Subcutaneous adipose tissue (tissue), 4 donors: ENCODE measurements at places on chromosomes 16 and 17. TPM values are rescaled to one million over a fixed set of nuclear protein-coding genes. Genes with fewer than 3 reads are reported as not detected.

Gene TTLL6
- 0.66 TPM for total RNA-seq

Gene NEURL4
- 11.9 TPM for total RNA-seq

Gene C17orf78
- not detected for total RNA-seq

Gene QRICH2
- 2.2 TPM for total RNA-seq

Gene SGCA
- total RNA-seq: not detected

Gene CDRT15L2
- total RNA-seq: not detected

Gene RNF157
- total RNA-seq: 8.1 TPM

Gene ODAD4
- 0.51 TPM for total RNA-seq

Gene ABCA10
- total RNA-seq: 12.7 TPM

Gene PMM2
- total RNA-seq: 46.3 TPM

Gene PHKG2
- total RNA-seq: 17.9 TPM

Gene CCL1
- total RNA-seq: not detected

Gene TPPP3
- total RNA-seq: 2.0 TPM
